ENCODE measurements at places on chromosomes 7 and 10.

GRCh38 chr10:115093286-115093775, at the start of gene ATRNL1:
TSS of gene ATRNL1 (plus strand) at chr10:115093365. CDS start at chr10:115093751, 386 bp downstream.
- peak; percentile 27 for DNase-seq

DNA sequence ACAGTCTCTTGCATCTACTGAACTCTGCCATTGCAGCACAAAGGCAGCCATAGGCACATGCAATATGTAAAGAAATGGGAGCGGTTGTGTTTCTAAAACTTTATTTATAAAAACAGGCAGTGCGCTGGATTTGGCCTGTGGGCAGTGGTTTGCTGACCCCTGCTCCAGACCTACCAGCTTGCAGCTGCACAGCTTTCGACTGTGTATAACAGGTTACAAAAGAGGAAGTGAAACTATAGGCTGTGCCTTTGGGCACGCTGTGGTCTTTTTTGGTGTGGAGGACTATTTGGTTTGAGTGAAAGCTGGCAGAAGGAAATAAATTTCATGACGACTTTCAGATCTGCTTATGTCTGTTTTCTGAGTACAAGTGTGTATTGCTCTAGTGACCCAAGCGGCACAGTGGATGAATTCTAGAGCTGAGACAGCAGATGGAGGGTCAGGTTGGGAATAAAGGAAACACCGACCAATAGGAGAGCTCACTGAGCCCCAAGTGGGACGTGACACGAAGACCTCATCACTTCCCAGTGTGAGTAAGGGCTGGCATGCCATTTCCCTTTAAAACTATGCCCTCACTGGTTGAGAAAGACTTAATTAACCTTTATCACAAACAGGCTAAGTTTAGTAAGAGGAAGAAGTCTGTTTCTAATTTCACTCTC, 152.7 kb downstream of the ANK3 start:
- no peak for DNase-seq

DNA sequence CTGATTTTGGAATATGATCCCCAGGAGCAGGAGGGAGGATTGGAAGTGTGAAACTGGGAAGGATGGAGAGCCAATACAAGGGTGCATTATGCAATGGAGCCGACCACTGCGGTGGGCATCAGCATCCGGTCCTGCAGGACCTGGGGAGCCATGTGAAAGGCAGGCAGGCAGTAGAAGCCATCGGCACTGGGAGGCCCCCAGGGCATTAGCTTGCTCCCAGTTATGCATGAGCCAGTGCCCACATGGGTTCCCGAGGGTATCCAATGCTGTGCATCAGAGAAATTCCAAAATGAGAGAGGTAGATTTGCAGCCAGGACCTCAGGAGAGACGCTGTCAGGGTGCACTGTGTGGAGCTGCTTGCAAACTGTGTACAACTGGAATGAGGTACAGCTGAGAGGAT, 8.7 kb upstream of the KCP start:
- DNase-seq, result no peak

- DNase-seq, result no peak
Measured at GRCh38 chr7:24951441-24951980, 28.5 kb downstream of the OSBPL3 start.

DNA sequence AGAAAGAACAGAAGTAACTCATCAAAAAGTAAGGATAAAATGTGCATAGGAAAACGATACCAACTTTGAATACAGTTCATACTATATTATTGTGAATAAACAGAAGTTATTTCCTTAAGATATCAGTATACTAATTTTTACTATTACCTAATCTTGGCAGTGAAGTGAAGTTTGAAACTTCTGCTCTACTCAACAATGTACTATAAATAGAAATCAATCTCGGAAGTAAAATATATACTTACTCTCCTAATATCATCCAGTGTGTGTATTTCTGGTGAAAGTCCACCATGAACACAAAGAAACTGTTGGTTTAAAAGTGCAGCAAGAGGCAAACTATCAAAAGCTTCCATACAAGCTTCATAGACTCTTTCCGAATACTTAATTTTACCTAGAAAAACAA, 24.6 kb downstream of the PPP3CB start:
- DNase-seq, result no peak

DNA sequence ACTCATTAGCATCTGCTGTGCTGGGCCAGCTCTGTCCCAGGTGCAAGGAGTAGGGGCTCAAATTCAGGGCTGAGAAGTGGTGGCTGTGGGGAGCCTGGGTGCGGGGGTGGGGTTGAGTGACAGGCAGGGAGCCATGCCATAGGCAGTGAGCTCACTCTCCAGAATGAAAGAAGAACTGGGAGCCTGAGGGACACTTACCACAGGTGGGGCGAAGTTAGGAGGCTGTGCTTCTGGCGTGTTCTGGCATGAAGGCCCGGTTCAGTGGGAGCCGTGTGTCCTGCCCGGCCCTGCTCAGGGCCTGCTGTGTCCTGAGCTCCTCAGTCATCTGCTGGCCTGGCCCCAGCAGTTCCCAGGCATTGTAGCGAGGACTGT, 62.5 kb downstream of the MKI67 start:
- no peak for DNase-seq

- DNase-seq, result no peak
Measured at GRCh38 chr10:78634389-78634815, 434.4 kb upstream of the ZMIZ1 start.

GRCh38 chr10:12823328-12823727, 178.2 kb downstream of the CCDC3 start:
- DNase-seq, result no peak

- peak; percentile 35 for DNase-seq
Measured at GRCh38 chr7:135447748-135448147, 62.2 kb downstream of the CNOT4 start.

DNA sequence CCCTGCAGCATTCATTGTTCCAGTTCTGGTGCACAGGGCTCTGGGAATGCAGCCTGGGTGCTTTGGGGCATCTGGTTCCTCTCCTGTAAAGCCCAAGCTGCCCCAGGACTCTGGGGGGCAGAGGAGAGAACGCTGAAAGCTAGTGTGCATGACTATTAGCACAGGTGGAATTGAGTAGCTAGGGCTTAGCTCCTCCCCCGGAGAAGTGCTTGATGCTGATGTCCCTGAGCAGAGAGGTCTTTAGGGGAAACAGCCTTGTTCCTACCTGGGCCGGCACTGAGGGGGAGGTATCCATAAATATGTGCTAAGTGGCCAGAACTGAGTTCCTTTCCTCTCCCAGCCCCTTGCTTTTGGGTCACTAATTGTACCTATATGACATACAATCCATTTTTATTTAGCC, 3.9 kb downstream of the ADCY1 start:
- no peak for DNase-seq

- peak; percentile 40 for DNase-seq
Measured at GRCh38 chr10:70619271-70620019, 16.9 kb upstream of the PRF1 start.

DNA sequence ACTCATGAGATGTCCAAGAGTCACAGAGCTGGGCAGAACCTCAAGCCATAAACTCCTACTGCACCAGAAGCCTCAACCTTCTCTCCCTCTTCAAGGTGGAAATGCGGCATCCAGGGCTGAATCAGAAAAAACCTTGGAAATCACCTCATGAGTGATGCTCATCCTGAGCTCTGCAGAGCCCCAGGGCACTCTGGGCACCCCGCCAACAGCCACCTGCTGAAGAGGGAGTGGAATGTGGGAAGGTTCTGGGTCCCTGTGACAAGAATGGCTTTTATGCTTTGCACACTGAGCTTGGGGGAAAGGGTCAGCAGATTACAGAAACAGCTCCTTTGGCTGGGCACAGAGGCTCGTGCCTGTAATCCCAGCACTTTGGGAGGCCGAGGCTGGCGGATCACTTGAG, 18.8 kb downstream of the NUDT1 start:
- peak; percentile 80 for DNase-seq

Data from NCI-H2081 (cell line).